ENCODE measurements at places on chromosomes 6 and 20.

DNA sequence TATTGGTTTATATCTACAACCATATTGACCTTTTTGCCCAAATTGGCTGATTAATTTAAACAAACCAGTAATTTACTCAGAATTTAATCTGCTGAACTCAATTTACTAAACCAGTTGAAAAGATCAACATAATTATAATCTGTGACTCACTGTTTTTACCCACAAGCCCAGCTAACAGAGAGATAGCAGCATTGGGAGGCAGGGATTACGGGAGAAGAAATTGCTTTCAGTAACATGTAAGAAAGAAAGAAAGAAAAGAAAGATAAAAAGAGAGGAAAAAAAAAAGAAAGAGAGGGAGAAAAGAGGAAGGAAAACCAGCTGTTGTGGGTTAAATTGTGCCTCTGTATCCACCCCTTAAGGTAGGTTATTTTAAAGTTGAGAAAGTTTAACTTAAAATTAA, 13.3 kb upstream of the RHAG start:
- no peak for DNase-seq

GRCh38 chr20:56467968-56468315, 485 bp upstream of the RTF2 start:
- no peak for DNase-seq

GRCh38 chr6:397056-397455, 5.5 kb downstream of the IRF4 start:
- no peak for DNase-seq

DNA sequence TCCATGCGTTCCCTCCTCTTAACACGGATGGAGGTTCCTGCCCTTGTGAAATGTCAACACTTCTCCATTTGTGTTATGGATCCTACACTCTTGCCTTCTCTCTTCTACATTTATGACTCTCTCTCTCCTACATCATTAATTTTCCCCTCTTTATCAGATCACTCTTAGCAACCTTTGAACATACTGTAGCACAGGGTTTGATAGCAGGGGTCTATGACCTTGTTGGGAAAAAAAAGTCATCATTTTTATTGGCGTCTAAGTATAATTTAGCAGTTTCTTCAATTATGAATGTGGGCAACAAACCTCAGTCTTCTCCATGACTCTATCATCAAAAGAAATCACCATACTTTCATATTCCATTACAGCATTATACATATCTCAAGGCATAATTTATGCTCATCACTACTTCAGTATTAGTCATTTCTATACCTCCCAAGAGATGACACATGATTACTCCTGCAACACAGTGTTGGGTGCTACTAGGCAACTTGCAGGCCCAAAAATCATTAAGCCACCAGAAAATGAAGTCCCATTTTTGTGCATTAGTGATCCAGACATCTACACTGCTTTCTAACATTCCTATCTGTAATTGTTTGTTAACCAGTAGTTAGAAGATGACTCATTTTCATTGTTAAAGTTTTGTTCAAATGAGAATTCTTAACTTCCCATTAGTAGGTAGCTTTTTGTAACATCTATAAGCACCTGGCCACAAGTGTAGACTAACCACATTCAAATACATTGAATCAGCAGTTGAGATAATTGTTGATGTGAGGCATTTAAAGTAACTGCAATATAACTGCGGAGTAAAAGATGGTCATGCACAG, 9.5 kb downstream of the CYP39A1 start:
- DNase-seq, result no peak

- DNase-seq, result no peak
These were observed 608.0 kb upstream of the EPHA7 start for GRCh38 chr6:94027374-94027773.

DNA sequence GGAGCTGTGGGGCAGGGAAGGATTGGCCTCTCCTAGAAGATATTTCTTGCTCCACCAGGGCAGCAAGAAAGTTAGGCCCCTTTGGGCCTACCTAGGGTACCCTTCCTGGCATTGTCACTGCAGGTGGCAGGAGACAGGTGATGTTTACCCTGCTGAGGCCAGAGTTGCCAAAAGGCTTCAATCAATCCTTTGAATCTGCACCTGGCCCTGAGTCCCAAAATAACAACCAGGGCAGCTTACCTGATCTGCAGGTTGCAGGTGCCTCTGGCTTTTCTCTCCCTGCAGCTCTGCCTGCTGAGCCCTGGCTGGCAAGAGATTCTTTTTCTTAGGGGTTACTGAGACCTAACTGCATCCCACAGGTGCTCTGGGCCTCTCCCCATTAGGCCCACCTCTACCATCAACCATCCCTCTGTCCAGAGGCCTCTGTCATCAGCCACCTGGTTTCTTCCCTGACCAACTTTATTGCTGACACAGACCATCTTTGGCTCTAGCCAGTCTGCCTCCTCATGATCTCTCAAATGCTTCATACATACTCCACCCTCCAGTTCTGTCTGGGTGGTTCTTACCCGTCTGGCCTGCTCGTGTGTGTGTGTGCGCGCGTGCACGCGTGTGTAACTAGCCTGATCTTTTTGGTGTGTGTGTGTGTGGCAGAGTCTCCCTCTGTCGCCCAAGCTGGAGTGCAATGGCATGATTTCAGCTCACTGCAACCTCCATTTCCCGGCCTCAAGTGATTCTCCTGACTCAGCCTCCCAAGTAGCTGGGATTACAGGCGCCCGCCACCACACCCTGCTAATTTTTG, 13.7 kb downstream of the BCL2L1 start:
- no peak for DNase-seq

- DNase-seq, result no peak
These were observed 41.8 kb downstream of the RBM38 start for GRCh38 chr20:57432862-57433491.

DNA sequence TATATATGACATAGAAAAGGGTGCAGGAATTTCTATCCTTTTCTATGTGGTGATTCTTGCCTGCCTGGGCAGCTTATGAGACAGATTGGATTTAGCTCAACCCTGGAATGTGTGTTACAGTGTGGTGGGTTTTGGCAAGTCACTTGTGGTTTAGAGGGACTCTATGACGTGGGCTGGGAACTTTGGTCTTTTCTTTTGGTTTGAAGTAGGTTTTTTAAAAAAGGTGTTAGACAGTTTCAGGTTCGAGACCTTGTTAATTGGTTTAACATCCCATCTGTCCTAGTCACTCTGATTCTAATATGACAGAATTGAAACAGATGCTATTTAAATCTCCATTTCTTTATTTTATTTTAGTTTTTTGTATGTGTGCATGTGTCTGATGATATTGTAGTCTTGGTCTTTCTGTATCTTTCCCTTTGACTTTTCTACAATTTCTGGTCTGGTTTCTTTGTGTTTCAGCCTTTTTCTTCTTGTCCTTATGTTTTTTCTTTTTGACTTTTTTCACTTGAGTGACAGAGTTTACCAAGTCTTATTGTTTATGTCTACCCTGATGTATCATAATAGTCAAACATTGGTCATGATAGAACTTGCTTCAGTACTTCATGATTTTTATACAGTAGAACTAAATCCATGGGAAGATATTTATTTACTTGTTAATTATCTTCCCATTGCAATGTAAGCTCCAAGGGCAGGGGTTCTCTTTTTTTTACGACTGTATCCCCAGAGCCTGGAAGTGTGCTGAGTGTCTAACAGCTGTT, 174.3 kb downstream of the CDKAL1 start:
- peak; percentile 96 for DNase-seq

DNA sequence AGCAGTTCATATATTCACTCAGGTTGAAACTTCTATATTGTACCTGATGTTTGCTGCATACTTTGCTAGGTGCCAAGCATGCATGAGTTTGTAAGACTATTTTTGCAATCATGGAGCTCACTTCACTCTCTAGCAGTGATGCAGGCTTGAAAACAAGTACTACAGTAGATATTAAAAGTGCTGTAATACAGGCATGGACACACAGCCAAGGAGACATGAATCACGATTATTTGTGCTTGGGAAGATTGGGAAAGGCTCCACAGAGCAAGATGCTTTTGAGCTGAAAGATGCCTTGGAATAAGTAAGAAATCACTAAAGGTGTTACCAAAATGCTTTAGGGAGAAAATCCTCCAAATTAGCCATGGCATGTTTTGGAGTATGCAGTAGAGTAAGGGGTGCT, 427.4 kb downstream of the UTRN start:
- DNase-seq, result no peak

DNA sequence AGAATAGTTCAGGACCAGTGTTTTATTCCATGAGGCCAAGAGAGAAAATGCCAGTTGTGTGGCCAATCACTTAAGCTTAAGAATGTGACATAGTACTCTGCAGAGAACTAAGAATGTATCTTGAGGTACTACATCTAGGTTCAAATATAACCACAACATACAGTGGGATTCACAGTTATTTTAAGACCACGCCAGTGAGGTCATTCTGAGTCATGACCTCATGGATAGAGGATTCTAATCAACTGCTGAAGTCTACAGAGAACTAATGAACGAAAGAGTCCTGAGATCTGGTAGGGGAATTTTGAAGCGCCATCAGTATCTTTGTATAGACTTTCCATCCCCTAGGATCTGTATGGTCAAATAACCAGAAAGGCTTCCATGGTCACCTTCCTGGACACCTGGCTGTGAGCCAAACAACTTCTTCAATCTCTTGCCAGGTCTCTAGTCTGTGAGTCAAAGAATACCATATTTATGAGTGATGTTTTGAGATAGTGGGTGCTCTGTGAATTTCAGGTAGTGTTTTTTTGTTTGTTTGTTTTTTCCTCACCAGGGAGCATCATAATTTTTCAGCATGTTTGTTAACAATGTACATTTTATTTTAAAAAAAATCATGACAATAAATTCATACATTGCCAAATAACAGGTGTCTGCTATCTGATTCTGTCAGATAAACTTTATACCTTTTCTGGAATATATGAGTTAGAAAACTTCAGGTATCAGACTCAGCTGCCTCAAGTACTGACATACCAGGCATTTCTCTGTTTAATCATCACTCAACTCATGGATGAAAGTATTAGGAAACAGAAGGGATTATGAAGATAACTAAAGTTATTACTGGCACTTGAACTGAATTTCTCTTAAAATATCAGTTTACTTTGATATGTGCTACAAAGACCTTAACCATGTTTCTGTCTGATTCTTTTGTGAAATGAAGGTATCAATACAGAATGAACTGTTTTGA, 217.9 kb downstream of the PLCB4 start:
- DNase-seq, result peak; percentile 37

DNA sequence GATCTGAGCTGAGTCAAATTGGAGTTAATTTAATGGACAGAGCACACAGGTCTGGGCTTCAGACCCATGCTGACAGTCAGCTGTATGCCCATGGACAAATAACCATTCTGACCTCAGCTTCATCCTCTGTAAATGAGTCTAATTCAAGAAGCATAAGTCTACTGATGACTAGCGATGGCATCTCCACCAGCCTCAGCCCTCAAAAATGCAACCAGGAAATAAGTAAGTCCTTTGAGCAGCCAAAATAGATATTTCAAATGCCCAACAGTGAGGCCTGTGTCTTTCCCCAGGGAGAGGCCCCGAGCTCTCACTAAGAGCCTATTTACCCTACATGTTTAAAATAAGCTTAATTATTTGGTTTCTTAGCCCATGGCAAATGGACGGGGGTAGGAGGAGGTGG, 114.2 kb upstream of the MTHFD1L start:
- DNase-seq, result peak; percentile 77

DNA sequence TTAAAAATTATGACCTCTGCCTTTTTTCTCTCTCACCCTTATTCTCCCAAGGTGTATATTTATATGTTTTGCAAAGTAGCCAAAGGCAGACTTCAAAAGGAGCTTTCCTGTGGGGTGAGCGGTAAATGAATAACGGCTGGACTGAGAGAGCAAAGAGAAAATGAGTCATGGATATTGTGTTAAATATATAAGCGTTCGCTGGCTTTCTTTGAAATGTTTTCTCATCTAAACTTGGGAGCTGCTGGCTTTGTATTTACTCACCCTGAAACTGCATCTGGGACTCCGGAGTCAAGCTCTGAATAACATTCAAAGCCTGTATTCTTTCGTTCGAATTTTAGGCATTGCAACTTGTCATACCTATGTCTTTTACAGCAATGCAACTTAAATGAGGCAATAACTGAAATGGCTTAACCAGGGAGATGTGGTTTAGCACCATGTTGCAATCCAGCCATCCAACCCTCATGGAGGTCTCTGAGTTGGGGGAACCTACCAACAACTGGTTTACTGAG, 32.0 kb downstream of the ATXN1 start:
- DNase-seq, result peak; percentile 68

DNA sequence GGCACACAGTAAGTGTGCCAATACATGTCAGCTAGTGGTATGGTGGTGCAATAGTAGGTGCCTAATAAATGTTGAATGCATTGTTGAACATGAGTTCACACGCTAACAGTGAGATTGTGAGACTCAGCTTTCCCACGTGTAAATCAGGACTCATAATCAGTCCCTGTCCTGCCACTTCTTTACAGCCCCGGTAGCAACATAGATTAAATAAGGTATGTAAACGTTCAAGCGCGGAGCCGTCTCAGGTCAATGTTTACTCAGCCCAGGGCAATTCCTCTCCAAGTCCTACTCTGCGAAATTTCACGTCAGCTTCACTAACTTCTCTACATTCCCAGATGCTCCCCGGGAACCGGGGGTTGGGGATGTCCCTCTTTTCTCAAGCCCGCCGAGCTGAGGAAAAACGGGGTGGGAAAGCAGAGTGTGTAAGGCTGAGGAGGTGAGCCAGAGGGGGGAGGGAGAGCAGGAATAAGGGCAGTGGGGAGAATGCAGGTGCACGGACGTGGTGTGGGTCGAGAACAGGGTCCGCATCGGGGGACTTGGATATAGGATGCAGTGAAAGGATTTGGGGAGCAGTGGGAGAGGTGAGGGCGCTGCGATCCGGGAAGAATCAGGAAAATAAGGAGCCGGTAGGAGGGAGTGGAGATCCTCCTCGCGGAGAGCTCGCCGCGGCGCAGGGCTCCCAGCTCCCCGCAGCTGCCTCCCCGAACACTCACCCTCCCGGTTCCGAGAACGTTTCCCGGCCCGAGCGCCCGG, 544 bp upstream of the TP53INP2 start:
- DNase-seq, result peak; percentile 14

DNA sequence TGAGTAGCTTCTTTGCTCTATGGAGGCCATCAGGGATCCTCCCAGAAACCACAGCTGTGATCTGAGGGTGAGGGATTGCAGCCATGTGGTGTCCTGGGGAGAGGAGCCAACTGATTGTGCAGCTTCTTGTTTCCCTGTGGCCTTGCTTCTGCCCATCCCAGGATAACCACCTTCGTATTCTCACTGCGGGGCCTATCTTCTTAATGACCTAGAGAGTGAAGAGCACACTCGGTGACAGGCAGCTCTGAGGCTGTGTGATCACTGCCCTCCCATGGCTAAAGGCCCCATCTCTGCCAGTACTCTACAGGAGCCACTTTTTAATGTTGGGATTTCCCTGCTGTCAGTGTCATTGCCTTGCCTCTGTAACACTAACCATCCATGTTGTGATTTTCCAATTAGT, 5.3 kb upstream of the RAET1L start:
- no peak for DNase-seq

- DNase-seq, result peak; percentile 78
These were observed 29.7 kb downstream of the ZMYND8 start for GRCh38 chr20:47326658-47327268.

DNA sequence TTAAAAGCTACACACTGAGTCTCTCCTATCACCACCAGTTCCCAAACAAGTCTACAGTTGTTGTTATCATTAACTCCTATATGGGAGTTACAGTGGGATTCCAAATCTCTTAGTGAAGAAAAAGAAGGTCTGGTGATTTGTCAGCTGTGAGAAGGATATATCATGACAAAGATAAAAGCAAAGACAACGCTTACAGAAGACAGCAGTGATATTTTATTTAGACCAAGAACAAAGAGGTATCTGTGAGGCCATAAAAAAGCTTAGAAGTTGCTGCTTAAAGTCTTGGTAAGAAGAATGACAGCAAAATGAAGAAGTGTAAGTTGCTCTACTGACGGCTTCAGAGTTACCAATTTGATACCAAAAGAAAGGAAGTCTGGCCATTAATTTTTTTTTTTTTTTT, 47.2 kb downstream of the CHD6 start:
- DNase-seq, result no peak

GRCh38 chr6:36343109-36343680, 6.5 kb upstream of the BNIP5 start:
- no peak for DNase-seq

Measured in astrocyte (in vitro differentiated cells and primary cell).